Muscle of back (tissue), 13 donors: ENCODE measurements at places on chromosomes 12 and 14.
A peak's percentile ranks its signal among the peaks of the same experiment; 100 is the strongest.

- no peak for DNase-seq
Observed at GRCh38 chr12:50477241-50477832, 27.4 kb upstream of the DIP2B start.

DNA sequence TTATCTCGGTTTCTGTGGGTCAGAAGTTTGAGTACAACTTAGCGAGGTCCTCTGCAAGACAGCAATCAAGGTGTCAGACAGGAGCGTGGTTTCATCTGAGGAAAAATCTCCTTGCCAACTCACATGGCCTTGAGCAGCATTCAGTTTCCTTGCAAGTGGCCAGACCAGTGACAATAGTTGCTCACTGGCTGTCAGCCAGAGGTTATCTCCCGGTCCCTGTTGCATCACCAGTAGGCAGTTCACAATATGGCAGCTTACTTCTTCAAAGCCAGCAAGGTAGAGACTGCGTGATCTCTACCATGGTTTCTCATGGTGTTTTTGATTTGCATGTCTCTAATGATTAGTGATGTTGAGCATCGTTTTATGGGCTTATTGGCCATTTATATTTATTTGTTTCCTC, 143.8 kb upstream of the DAAM1 start:
- DNase-seq = no peak

- peak; percentile 97 for DNase-seq
Observed at GRCh38 chr14:61080591-61081010, 99.6 kb downstream of the SLC38A6 start.

GRCh38 chr12:16335838-16336237, 11.6 kb upstream of the MGST1 start:
- DNase-seq = no peak

GRCh38 chr12:108309674-108310312, 29.3 kb downstream of the CMKLR1 start:
- DNase-seq = no peak

DNA sequence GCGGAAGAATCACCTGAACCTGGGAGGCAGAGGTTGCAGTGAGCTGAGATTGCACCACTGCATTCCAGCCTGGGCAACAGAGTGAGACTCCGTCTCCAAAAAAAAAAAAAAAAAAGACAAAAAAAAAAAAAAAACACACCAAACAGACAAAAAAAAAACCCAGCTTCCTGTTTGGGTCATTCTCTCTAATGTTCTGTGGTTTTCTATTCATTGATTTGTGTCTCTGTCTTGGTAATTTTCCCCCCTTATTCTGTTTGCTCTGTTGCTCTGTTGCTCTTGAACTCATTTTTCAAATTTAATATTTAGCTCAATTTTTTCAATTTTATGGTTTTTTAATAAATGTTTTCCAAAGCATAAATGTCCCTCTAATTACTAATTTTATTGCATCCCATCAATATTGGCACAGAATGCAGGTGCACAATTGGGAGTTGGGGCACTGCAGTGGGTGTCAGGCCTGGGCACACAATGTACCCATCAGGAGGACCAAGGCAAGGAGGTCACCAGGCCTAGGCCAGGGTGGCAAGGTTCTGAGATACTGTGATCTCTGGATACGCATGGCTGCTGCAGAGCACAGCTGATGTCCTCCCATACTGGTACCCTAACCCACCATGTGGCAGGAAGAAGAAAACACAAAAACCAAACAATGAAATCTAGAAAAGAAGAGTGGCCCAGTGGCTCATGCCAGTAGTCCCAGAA, 8.0 kb upstream of the GNPTAB start:
- no peak for DNase-seq

- peak; percentile 81 for DNase-seq
Observed at GRCh38 chr12:90959538-90960139, 4.7 kb upstream of the CCER1 start.

DNA sequence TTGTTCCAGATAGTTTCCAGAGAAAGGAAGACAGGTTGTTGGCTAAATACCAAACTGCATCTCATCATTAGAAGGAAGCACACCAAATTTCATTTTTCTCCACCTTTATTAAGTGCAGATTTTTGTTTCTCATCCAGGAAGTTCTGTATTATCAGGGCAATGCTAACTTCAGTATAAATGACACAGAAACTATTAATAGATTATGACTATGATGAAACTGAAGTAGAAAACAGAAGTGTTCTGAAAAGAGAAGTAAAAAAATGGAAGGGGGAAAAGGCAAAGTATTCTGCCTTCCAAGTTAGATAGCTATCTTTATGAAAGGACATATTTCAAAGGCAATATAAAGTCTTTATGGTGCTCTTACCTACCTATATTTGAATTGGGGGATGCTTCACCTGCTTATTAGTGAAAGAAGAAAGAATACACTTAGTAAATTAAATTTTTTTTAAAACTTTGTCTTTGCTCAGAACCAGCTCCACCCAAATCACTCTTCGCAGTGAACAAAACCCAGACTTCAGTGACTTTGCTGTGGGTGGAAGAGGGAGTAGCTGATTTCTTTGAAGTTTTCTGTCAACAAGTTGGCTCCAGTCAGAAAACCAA, 223.9 kb downstream of the PTPRO start:
- no peak for DNase-seq

DNA sequence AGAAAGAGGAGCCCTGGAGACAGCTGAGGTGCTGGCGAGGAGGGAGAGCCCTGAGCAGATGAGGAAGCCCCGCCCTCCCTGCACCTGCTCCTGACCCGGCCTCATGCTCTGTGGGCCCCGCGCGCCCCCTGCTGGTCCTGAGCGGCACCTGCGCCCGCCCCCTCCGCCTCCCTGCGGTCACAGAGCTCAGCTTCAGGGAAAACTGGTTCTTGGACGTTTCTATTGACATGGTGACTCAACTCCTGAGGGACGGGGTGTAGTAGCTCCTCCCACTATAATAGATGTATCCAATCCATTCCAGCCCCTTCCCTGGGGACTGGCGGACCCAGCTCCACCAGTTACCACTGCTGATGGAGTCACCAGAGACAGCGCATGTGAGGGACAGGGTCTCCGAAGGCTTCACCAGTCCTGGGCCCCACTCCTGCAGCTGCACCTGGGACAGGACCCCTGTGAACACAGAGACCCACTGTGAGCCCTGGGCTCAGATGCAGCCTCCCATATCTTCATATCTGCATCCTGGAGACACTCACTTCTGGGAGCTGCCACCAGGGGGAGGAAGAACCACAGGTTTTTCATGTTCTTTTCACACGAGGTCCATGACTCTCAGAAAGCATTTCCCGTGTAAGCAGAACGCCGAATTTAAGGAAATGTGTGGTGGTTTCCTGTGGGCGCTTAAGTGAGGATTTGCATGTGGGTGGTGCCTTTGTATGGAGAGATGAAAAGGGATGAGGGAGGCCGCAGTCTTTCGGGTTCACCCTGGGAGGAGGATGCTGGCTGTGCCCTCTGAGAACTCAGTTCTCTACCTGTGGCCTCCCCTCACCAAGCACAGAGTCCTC, 1346.4 kb downstream of the TMEM121 start:
- DNase-seq = no peak

- peak; percentile 7 for DNase-seq
Observed at GRCh38 chr14:70052990-70053389, 135.8 kb downstream of the SLC8A3 start.

DNA sequence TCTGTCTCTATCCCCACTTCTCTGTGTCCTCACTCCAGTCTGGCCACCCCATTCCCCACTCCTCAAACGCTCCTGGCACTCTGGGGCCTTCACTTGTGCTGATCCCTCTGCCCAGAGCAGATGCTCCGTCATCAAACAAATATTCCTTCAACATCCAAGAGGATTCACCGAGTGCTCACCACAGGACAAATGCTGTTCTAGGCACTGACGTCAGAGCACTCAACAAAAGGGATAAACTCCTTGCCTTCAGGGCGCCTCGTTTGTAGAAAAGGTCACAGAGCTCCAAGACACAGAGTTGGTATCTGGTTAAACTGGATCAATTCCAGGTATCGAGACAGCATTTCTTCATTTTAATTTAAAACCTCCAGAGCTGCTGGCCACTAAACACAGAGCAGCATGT, 35.3 kb downstream of the PSMC1 start:
- no peak for DNase-seq

- peak; percentile 35 for DNase-seq
Observed at GRCh38 chr14:28707814-28708213, 58.8 kb upstream of the FOXG1 start.
